ENCODE measurements at places on chromosomes 7 and 10.

GRCh38 chr7:101586906-101587677 is 42.0 kb downstream of the MYL10 start:
- no peak for DNase-seq

- DNase-seq: no peak
Observed at GRCh38 chr7:27606270-27607209, 56.1 kb downstream of the HIBADH start.

DNA sequence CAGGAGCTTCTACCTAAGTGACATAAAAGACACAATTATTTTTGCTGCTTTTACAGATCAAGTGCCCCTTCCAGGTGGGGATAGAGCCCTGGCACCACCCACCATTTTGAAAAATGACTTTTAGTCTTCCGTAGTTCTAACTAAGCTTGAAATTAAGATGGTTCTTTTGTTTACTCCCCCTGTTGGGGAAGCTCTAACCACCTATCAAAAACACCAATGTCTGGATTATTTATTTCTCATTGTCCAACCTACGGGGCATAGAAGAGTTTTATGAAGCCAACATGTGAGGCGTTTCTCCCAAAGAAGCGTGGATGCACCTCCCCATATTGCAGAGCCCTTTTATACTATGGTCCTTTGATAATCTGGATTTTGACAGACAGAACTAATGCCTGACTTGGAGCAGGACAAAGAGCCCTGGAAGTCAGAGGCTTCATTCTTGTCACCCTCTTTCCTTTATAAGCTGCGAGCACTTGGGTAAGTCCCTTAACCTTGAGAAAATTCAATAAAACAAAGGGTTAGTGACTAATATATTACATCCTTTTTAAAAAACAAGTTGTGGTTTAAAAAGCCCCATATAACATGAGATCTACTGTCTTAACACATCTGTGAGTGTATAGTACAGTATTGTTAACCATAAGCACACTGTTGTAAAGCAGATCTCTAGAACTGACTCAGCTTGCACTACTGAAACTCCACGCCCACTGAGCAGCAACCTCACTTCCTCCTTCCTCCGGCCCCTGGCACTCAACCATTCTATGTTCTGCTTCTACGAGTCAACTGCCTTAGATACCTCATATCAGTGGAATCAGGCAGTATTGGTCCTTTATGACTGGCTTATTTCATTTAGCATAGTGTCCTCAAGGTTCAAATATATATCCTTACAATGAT is 67.5 kb downstream of the ATXN7L1 start:
- peak; percentile 90 for DNase-seq

- no peak for DNase-seq
Observed at GRCh38 chr7:88344956-88345832, 38.5 kb upstream of the STEAP4 start.

DNA sequence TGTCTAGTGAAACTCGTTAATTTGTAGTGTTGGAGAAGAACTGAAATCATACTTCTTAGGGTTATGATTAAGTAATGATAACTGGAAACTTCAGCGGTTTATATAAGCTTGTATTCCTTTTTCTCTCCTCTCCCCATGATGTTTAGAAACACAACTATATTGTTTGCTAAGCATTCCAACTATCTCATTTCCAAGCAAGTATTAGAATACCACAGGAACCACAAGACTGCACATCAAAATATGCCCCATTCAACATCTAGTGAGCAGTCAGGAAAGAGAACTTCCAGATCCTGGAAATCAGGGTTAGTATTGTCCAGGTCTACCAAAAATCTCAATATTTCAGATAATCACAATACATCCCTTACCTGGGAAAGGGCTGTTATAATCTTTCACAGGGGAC is 187.6 kb downstream of the CFTR start:
- DNase-seq: no peak

GRCh38 chr10:16493884-16494536 is 27.7 kb downstream of the C1QL3 start:
- DNase-seq: no peak

- DNase-seq: no peak
Observed at GRCh38 chr7:96238474-96238873, 83.4 kb downstream of the SLC25A13 start.
